NCI-H2227 treated with DMSO at 0.1 percent for 48 hours (cell line): ENCODE measurements at places on chromosomes 4 and X.

DNA sequence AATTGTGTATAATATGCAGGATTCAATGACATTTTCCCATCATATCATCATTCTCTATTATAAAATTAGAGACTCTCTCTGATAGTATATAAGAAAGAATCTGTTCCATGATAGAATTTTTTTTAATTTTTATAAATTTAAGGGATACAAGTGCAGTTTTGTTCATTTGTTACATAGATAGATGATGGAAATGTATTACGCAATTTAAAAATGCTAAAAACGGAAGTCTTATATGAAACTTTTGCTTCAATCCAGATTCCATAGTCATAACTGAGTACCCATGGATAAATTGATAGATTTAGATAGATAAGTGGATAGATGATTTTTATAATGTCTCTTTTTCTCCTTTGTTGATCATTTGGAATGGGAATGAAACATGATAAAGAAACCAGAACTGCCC, 24.9 kb upstream of the MAGEB2 start:
- DNase-seq, result no peak

GRCh38 chr4:99024481-99025275, 29.2 kb downstream of the METAP1 start:
- DNase-seq, result no peak

DNA sequence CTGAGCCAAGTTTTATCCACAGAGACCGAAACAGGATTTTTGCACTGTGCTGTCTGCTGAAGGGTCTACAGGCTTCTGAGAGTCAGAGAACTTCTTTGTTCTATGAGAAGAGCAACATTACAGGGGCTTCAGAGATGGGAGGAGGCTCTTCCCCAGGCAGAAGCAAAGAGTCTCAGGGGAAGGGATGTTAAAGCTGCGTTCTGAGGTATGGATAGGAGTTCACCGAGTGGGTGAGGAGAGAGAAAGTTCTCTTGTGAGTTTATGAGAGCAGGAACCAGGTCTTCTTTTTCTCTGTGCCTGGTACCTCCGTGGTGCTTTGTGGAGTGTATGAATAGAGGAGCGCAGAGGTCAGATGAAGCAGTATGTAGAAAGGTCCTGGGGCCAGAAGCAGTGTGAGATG, 155.1 kb downstream of the PDGFRA start:
- no peak for DNase-seq

DNA sequence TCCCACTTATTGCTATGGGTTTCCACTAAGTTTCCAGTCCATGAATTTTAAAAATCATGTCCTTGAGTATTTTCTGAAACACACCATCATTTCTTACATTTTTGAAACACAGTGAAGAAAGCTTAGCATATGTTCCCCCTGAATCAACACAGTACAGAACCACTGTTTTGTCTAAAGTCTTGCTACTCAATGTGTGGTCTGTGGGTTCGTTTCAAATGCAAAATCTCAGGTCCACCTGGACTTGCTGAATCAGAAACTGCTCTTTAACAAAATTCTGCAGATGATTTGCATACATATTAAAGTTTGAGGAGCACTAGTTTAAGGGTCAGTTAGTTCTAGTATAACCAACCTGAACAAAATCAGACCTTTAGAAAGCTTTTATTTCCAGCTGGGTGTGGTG, 60.4 kb downstream of the SUPT20HL2 start:
- no peak for DNase-seq

DNA sequence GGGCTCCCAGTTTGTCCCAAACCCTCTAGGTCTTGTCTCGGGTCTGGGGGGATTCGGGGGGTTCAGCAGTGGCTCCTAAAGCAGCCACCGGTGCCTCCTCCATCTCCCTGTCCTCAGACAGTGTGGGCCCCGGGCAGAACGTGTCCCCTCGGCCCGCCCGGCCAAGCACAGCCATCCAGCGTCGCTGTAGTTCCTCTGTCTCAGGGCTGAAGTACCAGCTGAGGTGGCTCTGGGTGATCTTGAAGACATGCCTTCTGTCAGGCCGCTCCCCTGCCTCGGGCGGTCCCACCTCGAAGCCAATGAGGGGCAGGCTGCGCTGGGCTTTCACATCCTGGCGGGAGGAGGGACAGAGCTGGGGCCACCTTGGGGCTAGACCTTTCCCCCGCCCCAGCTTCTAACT, 5.9 kb downstream of the TSR2 start:
- DNase-seq, result no peak
